CD4-positive, CD25-positive, alpha-beta regulatory T cell (primary cell): ENCODE measurements at places on chromosomes 6 and 20.

DNA sequence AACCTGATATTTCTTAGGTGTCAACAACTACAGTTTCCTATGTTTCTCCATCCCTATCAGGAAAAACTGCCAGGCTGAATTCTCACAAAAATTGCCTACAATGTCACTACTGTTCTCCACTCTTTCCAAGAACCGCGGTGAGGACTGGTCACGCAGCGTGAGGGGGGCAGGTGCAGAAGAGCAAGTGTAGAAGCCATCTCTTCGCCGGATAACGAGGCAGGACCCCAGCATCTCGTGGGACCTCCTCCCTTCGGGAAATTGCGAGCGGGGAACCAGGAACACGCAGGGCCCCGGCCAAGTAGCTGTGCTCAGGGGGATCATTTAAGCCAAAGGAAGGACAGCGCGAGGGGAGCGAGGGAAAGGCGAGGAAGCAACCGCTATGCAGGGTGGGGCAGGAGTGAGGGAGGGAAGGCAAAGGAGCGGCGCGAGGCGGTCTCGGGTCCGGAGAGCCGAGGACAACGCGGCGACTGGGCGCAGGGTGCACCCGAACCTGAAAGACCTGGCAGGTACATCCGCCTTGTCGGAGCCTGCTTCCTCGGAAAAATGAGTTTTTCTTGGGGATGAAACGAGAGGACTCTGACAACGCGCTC, 559 bp downstream of the APMAP start:
- no peak for DNase-seq

GRCh38 chr6:136123468-136123867, 126.6 kb downstream of the MTFR2 start:
- DNase-seq: no peak

GRCh38 chr20:33388268-33388667, 13.1 kb downstream of the CDK5RAP1 start:
- DNase-seq: no peak

DNA sequence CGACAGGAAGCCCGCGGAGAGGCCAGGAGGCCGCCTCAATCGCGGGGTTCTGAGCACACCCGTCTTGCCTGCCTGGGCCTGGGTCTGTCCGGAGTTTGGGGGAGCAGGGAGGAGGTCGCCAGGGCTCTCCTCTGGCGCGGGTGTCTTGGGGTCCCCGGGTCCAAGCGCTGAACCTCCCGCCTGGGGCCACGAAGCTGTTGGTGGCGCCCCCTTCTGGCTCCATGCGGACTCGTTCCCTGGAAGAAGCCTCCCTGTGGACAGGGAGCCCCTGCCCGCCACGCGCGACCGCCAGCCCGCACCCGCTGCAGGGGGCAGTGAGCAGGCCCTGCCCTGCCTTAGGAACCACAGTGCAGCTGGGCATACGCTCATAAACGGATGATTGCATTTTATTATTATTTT, 44.7 kb downstream of the MCUR1 start:
- no peak for DNase-seq
